ENCODE measurements at places on chromosomes 3 and 15. TPM values are rescaled to one million over a fixed set of nuclear protein-coding genes. Genes with fewer than 3 reads are reported as not detected.

DNA sequence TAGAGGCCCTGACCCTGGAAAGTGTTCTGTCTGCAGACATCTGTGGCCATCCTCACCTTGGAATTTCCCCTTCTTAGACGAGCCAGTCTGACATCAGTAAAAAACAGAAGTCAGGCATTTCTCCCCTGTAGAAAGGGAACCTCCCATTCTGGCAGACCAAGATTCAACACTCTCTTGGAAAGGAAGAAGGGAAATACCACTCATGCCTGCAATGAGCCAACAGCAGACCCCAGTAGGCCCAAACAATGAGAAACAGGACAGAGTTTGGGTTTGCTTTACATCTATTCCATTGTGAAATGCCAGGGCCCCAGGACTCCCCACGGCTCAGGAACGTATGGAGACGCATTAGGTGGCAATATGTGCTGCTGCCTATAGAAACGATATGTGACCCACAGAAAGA lies 264.0 kb upstream of the NSMCE3 start:
- no peak for DNase-seq

DNA sequence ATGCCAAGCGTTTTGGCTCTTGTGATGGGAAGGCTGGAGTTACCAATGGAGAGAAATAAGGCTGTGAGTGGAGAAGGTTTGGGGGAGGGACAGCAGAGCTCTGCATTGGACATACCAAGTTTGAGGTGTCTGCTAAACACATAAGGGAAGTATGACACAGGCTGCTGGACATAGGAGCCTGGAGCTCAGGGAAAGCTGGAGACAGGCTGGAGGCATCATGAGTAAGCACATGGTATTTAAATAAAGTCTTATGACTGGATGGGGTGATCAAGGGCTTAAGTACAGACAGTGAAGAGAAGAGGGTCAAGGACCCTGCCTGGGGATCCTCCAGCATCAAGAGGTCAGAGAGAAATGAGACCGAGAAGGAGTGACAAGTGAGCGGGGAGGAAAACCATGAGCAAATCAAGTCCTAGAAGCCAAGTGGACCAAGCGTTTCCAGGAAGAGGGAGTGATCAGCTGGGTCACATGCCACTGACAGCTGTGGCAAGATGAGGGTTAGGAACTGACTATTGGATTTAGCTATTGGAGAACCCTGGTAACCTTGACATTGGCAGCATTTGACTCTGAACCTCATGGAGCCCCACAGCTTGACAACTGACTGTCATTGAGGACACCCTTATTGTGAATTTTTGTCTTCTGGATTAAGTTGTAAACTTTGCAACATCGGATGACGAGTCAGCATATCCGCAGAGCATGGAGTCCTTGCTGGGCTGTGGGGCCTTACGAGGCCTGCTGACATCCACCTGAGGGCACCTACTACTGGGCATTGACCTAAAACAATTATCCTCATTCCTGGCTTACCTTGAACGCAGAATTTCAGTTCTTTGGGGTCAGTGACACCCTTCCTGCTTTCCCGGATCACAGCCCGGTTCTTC lies 78.7 kb upstream of the ETV5 start:
- no peak for DNase-seq

GRCh38 chr15:95901271-95901670 lies 429.2 kb upstream of the NR2F2 start:
- no peak for DNase-seq

GRCh38 chr3:150249779-150250470 lies 158.2 kb upstream of the TSC22D2 start:
- no peak for DNase-seq

CCR3 gene
- polyA plus RNA-seq = not detected

DNA sequence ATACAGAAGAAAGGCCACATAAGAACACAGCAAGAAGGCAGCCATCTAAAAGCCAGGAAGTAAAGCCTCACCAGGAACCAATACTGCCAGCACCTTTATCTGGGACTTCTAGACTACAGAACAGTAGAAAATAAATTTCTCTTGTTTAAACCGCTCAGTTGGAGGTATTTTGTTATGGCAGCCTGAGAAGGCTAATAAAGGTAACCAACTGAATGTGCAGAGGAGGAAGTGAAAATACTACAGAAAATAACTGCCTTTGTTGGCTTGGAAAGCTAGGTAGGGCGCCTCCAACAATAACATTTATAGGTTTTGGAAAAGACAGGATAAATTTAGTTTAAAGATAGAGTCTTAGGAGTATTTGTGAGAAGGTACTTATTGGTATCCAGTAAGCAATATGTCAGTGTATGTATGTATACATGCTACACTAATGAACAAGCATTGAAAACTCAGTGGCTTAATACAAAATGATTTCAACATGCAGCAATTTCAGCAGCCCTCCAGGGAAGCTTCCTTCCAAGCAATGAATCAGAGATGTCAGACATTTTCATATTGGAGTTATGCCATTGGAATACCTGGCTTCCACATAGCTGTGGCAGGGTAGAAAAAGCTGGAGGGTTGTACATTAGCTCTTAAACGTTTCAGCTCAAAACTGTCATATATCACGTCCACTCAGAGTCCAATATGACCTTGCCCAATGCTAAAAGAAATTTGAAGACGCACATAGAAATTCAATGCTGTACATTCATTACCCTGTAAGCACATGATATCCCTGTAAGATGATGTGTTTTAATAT lies 48.9 kb downstream of the ZBBX start:
- no peak for DNase-seq

- DNase-seq = no peak
Measured at GRCh38 chr3:64011685-64012084, 11.6 kb downstream of the PSMD6 start.

DNAJA4 gene
- 19.9 TPM for polyA plus RNA-seq

GRCh38 chr15:88331291-88331690 lies 74.8 kb upstream of the NTRK3 start:
- DNase-seq = peak; percentile 53

TRIM42 gene
- not detected for polyA plus RNA-seq

DNA sequence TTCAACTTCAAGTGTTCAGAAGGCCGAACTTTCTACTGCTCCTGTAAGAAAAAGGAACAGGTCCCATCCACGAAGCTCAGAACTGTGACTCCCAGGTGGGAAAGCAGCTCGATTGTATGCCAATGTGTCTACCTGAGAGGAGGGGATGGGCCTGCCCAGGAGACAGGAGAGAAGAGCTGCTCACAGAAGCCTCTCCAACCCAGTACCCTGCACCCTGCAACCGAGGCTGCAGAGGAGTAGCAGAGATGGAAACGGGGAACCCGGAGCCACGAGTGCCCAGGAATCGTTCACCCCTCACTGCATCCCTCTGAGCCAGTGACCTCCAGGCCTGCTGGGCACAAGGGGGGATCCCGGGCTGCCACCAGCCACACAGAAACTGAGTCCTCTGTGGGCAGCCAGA lies 86.5 kb upstream of the PRR23E start:
- DNase-seq = no peak

GRCh38 chr15:72009222-72009621 lies 108.7 kb downstream of the MYO9A start:
- DNase-seq = no peak

- no peak for DNase-seq
Measured at GRCh38 chr15:80875568-80876347, 96.6 kb downstream of the CEMIP start.

SAXO2 gene
- polyA plus RNA-seq = 5.1 TPM

GRCh38 chr3:127997961-127998360 lies 54.3 kb upstream of the SEC61A1 start:
- no peak for DNase-seq

MAP1A gene
- polyA plus RNA-seq = 2.7 TPM

HDC gene
- polyA plus RNA-seq = not detected

- no peak for DNase-seq
Measured at GRCh38 chr15:69164807-69165636, 4.6 kb downstream of the GLCE start.

GATM gene
- 421 TPM for polyA plus RNA-seq

- no peak for DNase-seq
Measured at GRCh38 chr3:125957674-125958510, 11.1 kb upstream of the ROPN1B start.

DNA sequence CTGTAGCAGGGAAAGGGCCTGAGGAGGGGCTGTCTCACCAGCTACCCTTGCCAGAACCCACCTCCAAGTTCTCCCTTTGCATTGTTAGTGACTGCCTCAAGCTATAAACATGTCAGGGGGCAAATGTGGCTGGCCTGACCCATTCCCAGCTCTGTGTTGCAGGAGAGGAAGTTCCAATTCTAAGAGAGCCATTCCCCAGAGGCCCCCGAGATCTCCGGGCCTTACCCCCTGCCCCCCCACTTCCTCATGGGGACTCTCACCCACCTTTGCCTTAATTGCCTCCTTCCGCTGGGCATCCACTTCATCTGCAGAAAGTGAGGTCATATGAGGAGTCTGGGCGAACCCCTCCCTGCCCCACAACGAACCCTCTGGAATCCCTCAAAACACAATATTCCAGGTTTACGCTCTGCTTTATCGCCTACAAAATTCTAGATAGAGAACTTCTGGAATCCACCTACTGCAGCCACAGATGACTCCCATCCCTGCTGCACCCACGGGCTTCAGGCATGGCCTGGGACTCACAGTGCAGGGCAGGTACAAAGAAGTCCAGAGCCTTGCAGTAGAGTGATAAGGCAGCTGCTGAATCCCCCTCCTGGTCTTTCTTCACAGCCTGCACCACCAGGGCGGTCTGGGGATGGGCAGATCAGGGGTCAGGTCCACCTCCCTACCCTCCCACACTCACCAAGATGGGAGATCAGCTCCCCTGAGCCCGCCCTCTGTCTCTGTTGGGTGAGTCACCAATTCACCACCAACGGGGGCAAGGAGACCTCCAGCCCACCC lies 4.0 kb downstream of the ULK3 start:
- DNase-seq = no peak

DNA sequence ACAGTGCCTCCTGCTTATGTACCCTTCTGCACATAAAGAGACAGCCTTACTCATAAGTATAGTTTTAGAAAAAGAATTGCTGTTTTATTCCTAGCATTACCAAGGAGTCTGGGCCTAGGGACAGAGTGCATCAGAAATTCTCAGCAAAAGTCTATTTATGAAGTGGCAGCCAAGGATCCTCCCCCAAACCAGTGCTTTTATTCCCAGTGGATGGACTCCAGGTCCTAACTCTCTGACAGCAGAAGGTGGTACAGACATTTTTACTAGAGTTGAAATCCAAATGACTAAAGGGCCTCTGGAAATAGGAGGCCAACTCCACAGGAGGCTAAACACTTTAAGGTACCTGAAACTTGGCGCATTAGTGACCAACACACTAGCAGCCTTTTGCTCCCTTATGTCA lies 407.2 kb upstream of the TPRG1 start:
- no peak for DNase-seq

DNA sequence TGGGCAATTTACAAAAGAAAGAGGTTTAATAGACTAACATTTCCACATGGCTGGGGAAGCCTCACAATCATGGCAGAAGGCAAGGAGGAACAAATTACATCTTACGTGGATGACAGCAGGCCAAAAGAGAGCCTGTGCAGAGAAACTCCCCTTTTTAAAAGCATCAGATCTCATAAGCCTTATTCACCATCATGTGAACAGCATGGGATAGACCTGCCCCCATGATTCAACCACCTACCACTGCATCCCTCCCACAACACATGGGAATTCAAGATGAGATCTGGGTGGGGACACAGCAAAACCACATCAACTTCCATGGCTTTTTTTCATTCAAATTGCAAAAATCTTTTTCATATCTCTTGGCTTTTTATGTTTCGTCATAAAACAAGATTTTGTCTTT lies 67.6 kb upstream of the GADL1 start:
- no peak for DNase-seq

DNA sequence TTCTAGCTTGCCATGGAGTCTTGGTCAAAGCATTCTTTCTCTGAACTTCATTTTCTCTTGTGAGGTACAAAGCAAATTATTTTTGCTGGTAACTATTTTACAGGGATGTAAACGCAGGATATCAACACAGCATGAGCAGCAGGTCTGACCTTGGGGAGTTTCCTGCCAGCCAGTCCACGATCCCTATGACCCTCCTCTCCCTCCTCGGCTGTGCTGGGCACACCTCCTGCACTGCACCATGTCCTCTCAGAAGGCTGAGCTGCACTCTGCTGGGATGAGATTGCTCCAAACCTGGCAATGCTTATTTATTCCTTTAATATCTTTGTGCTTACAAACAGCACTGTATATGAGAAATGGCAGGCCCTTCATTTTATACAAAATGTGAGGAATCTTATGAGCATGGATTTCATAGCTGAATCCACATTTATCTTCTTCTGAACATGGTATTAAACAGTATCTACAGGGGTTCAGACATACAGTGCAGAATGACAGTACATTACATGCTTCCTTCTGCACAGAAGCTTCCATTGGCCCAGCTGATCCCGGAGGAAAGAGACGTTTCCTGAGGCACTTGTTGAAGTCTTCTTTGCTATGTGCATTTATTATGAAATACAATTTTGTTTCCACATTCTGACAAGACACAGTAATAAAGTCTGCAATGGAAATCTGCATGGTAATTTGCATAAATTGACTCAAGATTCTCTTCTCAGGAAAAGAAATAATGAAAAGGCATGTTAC lies 41.2 kb downstream of the RAB6B start:
- peak; percentile 5 for DNase-seq

DNA sequence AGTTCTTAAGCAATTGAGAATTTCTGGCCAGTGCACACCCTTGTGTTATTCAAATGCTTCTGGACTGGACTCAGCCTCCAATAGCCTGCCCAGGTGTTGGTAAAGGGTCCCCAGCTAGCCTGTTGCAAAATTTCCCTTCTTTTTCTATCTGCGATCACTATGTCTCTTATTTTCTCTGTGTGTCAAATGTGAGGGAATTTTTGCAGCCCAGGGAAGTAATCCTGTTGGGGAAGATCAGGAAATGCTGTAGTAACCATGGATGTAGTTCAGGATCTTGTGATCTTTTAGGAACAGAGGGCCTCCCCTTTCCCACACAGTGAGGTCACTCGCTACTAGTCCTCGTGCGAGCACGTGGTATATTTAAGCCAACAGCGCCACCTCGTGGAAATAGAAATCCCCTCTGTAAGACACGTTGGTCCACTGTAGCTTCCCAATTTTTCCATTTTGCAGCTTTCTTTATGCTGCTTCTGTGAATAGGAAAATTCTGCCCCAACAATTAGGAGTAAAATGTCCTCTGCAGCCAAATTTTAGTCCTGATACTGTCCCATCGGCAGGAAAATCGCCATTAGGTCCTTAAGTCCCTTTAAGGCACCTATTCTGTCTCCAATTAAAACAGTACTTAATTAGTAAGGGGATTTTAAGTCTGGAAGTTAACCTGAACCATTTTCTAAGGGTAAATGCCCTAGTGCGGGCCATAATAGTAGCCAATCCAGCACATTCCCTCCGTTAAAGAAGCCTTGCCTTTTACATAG lies 4.0 kb upstream of the SMCO1 start:
- no peak for DNase-seq

- DNase-seq = no peak
Measured at GRCh38 chr15:43552256-43552655, 34.8 kb downstream of the MAP1A start.
